ENCODE measurements at places on chromosomes 2 and 18.

- no peak for DNase-seq
Observed at GRCh38 chr2:233361297-233361696, 7.0 kb downstream of the DGKD start.

- no peak for DNase-seq
Observed at GRCh38 chr2:126828051-126828450, 70.6 kb upstream of the TEX51 start.

GRCh38 chr2:44464437-44464836, 102.7 kb downstream of the CAMKMT start:
- no peak for DNase-seq

- no peak for DNase-seq
Observed at GRCh38 chr2:190535121-190535439, 558 bp upstream of the NEMP2 start.

DNA sequence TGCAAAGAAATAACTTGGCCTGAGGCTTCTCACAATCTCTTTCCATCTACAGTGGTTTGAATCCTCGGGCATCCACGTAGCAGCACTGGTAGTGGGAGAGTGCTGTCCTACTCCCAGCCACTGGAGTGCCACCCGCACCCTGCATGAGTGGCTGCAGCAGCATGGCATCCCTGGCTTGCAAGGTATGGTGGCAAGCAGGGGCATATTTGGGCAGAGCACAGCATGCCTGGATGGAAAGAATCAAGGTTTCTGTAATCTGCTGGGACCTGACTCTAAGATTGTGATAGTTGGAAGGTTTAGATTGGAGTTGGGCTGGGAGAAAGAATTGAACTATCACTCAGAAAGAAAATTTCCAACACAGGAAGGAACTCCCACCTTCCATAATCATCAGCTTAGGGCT, 4.0 kb downstream of the CAD start:
- DNase-seq = no peak

- DNase-seq = no peak
Observed at GRCh38 chr2:230878599-230879188, 14.0 kb downstream of the ITM2C start.

- no peak for DNase-seq
Observed at GRCh38 chr2:162126111-162126519, 25.9 kb downstream of the GCG start.

DNA sequence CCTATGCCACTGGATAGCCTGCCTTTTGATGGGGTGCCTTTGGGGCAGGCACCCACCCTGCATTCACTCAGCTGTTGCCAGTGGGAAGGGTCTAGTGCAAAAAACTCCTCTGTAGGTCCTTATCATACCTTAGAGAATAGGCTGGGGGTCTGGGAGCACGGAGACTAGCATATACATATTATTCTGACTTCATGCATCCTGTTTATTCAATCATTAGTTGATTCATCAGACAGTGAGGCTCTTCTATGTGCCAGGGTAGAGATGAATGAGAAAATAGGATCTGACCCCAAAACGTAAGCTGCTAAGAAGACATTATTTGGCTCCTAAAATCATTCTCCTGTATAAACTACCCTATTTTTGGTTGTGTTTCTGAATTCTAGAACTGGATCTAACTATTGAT, 153.3 kb downstream of the TPGS2 start:
- no peak for DNase-seq

Data from cortex of kidney (tissue), 1 donor.